ENCODE measurements at places on chromosomes 1 and 21.
A peak's percentile ranks its signal among the peaks of the same experiment; 100 is the strongest.

DNA sequence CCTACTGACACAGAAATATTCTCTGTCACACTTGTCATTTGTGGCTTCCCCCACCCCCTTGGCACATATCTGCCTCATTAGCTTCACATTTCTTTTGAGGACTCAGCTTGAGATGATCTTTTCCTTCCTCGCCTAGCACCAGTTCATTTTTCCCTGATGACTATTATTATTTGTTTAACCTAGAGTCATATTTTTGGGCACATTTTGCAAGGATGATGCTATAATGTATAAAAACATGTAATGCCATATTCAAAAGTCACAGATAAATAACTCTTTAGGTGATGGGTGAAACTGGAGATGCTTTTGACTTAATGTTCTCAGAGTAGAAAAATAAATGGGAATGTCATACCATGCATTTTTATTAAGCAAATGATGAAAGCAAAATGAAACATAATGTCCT, 202.7 kb downstream of the BACH1 start:
- no peak for DNase-seq

DNA sequence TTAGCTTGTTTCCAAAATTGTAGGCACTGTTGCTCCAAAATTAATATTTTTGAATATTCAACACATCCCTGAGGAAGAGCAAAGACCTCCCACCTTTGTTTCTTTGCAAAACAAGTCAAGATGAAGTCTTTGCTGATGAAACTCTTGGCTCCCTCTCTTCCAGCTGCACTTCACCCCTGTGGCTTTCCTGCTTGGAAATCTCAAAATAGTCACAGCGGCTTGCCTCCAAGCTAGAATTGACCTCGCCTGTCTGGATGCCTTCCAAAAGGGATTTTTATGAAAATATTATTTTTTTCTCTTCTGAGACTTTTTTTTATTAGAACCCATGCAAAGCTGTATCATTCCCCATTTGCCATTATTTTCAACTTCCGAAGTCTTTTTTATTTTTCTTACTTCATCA, 71.1 kb upstream of the MROH9 start:
- no peak for DNase-seq

DNA sequence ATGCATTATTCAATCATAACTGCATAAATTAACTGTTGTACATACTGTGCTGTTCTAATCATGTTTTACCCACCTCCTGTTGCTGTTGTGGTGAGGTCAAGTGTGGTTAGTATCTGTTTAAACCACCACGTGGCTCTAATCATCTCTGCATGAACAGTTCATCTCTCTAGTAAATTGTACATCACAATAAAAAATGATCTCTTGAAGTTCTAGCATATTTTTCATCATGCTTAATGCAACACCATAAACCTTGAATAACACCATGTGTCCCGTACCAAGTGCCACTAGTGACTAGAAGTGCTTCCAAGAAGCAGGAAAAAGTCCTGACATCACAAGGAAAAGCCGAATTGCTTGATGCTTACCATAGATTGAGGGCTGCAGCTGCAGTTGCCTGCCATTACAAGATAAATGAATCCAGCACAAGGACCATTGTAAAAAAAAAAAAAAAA, 51.7 kb downstream of the SNRPE start:
- DNase-seq = no peak

GRCh38 chr1:86061551-86061990, 95.0 kb downstream of the COL24A1 start:
- DNase-seq = no peak

DNA sequence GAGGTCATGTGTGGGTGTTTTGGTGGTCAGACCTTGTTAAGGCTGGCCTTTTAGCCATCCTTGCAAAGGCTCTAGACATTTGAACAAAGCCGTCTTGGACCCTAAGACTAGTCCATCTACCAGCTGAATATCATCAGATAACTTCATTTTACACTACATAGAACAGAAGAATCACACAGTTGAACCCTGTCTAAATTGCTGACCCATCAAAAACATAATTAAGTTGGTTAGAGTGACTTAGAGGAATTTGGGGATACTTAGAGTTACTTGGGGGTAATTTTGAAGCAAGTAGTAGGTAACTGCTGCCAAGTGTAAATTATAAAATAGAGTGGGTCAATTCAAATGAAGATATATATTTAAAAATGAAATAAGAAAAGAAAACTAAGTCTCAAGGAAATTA, 102.9 kb upstream of the ADGRL4 start:
- no peak for DNase-seq

DNA sequence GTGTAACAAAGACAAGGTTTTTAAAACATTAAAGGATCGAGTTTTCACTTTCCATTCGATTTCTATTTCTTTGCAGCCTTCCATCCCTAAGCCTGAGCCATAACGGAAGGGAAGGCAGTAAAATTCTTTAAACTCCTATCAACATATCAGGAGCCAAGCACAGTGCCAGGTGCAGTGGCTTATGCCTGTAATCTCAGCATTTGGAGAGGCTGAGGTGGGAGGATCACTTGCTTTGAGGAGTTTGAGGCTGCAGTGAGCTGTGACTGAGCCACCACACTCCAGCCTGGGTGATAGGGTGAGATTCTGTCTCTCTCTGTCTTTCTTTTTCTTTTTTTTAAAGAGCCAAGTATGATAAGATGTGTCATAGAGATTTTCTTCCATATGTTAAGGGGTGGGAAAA, 217.5 kb upstream of the GREM2 start:
- DNase-seq = no peak

GRCh38 chr1:165533254-165533653, 10.5 kb upstream of the LRRC52 start:
- no peak for DNase-seq

GRCh38 chr1:201850053-201850397, 21.1 kb downstream of the IPO9 start:
- DNase-seq = no peak

GRCh38 chr21:43938751-43939442, 73.2 kb upstream of the TRAPPC10 start:
- peak; percentile 64 for DNase-seq

DNA sequence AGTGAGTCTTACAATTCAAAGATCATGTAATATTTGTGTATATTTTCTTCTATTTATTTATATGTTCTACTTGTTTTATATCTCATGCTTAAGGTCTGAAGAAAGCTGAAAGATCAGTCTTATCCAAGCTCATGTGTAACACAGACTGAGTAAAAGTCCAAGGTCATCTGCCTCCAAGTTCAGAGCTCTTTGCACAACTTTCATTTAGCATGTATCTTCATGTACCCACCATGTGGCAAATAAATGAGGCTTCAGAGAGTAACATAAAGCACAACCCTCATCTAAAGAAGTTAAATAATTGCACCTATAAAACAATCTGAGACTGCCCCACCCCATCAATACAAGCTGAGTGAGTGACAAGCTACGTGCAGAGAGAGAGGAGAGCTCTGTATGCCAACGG, 38.5 kb upstream of the PRDX6 start:
- DNase-seq = no peak

GRCh38 chr21:27831177-27831576, 864.3 kb upstream of the ADAMTS5 start:
- DNase-seq = no peak

GRCh38 chr21:35696644-35697043, 363.7 kb downstream of the SETD4 start:
- no peak for DNase-seq

DNA sequence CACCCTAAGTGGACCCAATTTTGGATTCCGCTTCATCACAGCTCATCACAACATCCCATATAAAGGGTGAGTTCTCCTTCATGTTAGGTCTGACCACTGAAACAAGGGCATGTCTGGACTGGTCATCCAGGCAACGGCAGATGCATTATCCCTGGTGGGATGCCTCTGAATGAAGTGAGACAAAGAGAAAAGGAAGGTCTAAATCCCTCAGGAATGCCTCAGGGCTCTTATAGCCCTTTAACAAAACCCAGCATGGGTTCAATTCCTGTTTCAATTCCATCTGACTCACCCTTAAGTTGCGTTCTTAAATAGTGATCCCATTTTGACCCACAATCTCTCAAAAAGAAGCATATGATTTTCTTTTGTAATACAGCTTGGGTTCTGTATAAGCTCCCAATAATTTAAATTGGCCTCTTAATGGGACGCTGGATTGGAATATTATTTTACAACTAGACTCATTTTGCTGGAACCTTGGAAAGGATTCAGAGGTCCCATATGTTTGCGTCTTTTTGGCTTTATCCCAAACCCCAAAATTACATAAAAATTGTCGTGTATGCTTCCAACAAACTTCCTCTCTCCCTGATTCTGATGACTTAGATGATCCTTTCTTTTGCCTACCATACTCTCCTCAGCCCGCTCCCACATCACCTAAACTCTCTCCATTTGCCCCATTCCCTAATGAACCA, 287.4 kb upstream of the ZP4 start:
- no peak for DNase-seq

DNA sequence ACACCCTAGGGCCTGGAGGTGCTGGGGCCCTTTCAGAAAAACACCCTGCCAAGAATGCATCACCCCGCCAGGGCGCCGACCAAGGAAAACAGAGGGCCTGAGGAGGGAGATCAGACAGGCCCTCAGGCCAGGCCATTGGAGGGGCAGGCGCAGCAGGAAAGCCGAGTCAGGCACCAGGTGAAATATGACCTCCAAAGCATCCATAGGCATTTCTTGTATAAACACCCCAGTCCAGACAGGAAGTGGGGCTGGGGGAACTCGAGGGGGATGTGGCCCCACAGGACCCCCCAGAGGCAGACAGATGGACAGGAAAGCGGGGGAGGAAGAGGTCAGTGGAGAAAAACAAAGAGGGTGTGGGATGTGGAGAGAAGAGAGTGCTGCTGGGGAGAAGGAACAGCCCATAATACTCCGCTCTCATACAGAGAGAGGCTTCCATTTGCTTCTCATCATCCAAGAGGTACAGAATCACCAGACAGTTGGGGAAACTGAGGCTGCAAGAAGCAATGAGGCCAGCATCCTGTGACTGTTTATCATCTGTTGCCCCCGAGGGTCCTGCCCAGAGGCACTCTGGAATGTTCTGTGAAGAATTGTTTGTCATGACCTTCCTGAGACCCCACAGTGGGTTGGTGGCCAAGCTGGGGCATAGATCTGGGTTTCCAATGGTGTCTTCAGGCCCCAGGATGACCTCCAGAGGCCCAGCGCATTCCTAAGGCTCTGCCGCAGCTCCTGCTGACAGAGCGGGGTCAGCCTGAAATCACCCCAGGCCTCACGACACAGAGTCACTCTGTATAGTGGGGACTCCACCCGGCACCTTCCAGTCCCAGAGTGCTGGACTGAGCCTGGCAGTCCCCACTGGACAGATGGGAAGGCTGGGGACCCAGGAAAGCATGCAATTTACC, 18.0 kb downstream of the TRIM62 start:
- peak; percentile 75 for DNase-seq

GRCh38 chr1:54764922-54765561, 719 bp upstream of the PARS2 start:
- no peak for DNase-seq

DNA sequence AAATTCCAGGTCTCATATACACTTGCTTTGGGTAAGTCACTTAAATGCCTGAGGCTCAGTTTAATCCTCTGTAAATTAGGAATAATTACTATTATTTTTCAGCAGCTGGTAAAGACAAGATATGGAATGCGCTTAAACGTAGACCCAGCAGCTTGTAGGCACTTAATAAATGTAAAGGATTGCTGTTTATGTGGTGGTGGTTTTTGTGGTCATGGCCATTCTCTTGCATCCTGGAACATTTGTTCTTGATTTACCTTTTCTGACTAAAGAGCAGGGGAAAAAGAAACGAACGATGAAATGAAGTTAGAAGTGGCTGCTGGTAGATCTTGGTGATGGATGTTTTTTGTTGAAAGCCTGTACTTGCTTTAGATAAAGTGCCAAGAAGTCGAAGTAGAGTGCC, 195.0 kb upstream of the FOXD3 start:
- DNase-seq = no peak

- DNase-seq = no peak
These were observed 335.9 kb upstream of the DPYD start for GRCh38 chr1:98256700-98257099.

DNA sequence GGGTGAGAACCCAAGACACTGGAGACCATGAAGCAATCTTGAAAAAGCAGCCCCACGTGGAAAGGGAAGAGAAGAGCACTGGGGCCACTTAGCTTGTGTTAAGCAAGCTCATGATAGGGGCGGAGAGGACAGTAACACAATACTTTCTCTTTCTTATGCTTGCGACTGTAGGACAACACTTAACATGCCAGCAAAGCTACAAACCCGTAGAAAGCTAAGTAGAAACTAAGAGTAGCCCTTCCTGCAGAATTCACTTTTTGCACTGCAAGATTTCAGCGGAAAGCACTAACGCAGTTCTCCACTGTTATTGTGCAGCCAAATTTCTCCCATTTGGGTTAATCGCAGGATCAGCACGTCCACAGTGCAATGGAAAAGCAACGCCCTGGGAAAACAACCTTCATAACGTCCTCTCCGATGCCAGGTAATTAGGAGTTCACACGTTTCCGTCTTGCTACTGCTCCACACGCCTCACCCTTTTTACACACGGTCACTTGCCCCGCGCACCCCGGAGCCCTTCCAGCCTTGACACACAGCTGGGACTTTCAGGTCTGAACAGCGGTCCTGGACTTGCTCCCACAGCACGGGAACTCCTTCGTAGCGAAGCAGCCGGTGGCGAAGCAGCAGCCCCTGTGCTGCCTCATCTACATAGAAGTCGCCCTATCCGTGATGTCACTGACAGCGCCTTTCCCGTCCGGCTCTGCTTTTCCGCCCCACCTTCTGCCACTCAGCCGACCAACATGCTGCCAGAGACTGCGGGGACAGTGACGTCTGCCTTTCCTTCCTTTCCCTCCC, 148.6 kb downstream of the PPIAL4G start:
- DNase-seq = peak; percentile 89

- DNase-seq = no peak
These were observed 18.6 kb downstream of the CD247 start for GRCh38 chr1:167499664-167500101.

DNA sequence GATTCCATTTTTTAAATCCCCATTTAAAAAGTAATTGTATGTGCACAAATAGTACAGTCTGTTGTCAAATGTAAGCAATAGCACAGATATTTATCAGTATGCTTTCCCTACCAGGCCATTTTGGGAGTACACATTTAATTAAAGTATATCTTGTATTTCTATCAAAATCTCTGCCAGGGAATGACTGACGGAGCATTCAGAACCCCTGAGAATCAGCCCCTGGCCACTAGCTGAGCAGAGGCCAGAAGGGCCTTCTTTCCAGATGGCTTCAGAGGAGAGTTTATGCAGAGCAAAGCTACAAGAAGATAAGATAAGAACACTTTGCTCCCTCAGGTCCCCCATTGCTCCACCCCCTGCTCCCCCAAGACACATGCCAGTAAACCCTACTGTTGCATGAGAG, 99.9 kb upstream of the PROX1 start:
- no peak for DNase-seq

DNA sequence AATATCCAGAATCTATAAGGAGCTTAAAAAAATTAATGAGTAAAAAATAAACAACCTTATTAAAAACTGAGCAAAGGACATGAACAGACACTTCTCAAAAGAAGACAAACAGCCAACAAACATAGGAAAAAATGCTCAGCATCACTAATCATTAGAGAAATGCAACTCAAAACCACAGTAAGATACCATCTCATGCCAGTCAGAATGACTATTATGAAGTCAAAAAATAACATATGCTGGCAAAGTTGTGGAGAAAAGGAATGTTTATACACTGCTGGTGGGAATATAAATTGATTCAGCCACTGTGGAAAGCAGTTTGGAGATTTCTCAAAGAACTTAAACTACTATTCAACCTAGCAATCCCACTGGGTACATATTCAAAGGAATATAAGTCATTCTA, 25.3 kb downstream of the PIGK start:
- no peak for DNase-seq

All from right kidney (tissue), 9 donors.